Foreskin keratinocyte (primary cell): ENCODE measurements at places on chromosomes 3 and 15. TPM values are rescaled to one million over a fixed set of nuclear protein-coding genes. Genes with fewer than 3 reads are reported as not detected.

RETNLB gene
- total RNA-seq = not detected in 2 replicates

SYNPR gene
- total RNA-seq = not detected in 2 replicates

DISP2 gene
- total RNA-seq = 0.65 and 1.5 TPM in 2 replicates

RLBP1 gene
- not detected in 2 replicates for total RNA-seq

LMAN1L gene
- not detected in 2 replicates for total RNA-seq

TLNRD1 gene
- total RNA-seq = 11.5 and 12.4 TPM in 2 replicates

TICRR gene
- total RNA-seq = 14.9 and 15.9 TPM in 2 replicates

LDHAL6B gene
- not detected in 2 replicates for total RNA-seq

ACOX2 gene
- total RNA-seq = 0.34 and 0.42 TPM in 2 replicates

TUSC7 gene
- not detected in 2 replicates for total RNA-seq

PRSS50 gene
- not detected in 2 replicates for total RNA-seq

ADAMTS9 gene
- 0.07 and 0.21 TPM in 2 replicates for total RNA-seq

C3orf70 gene
- total RNA-seq = under 0.01 TPM in 1 of 2 replicates, not detected in the other

GOLGA8J gene
- 0.07 TPM in 1 of 2 replicates, not detected in the other for total RNA-seq

CORO2B gene
- 0.46 and 0.68 TPM in 2 replicates for total RNA-seq

PLA2G4E gene
- 0.07 and 0.14 TPM in 2 replicates for total RNA-seq

THBS1 gene
- 2,996 and 3,493 TPM in 2 replicates for total RNA-seq

CPEB1 gene
- not detected in 2 replicates for total RNA-seq

NLGN1 gene
- not detected in 2 replicates for total RNA-seq

COL7A1 gene
- 306 and 607 TPM in 2 replicates for total RNA-seq

TRAT1 gene
- not detected in 2 replicates for total RNA-seq

SLC12A1 gene
- total RNA-seq = not detected in 2 replicates

CNTN4 gene
- total RNA-seq = not detected in 2 replicates

KNL1 gene
- total RNA-seq = 30.0 and 32.8 TPM in 2 replicates

ARL13B gene
- total RNA-seq = 13.9 and 14.2 TPM in 2 replicates

SCG3 gene
- not detected in 2 replicates for total RNA-seq

ONECUT1 gene
- total RNA-seq = not detected in 2 replicates

SNURF gene
- total RNA-seq = 4.3 and 5.5 TPM in 2 replicates

ARIH1 gene
- 63.6 and 66.9 TPM in 2 replicates for total RNA-seq

MEGF11 gene
- total RNA-seq = not detected in 2 replicates

SQOR gene
- 131 and 132 TPM in 2 replicates for total RNA-seq

SAMD7 gene
- total RNA-seq = not detected in 2 replicates

EPHA3 gene
- total RNA-seq = 0.04 TPM in 1 of 2 replicates, not detected in the other

SSUH2 gene
- total RNA-seq = 0.11 and 0.27 TPM in 2 replicates

ATP13A5 gene
- not detected in 2 replicates for total RNA-seq

GRK7 gene
- not detected in 2 replicates for total RNA-seq

MESP2 gene
- 0.88 and 1.3 TPM in 2 replicates for total RNA-seq

MUC4 gene
- not detected in 2 replicates for total RNA-seq

ANP32A gene
- total RNA-seq = 104 and 145 TPM in 2 replicates

RTP3 gene
- not detected in 2 replicates for total RNA-seq

DCUN1D1 gene
- total RNA-seq = 28.7 and 30.9 TPM in 2 replicates

IQSEC1 gene
- 7.9 and 9.3 TPM in 2 replicates for total RNA-seq

LMLN gene
- 3.5 and 4.5 TPM in 2 replicates for total RNA-seq

RBP2 gene
- not detected in 2 replicates for total RNA-seq

STRIT1 gene
- total RNA-seq = not detected in 2 replicates

TMEM266 gene
- total RNA-seq = 0.07 TPM in 1 of 2 replicates, not detected in the other

AADACL2 gene
- total RNA-seq = not detected in 2 replicates

FGF12 gene
- total RNA-seq = 0.04 TPM in 1 of 2 replicates, not detected in the other

CLDN16 gene
- 0.04 TPM in 1 of 2 replicates, not detected in the other for total RNA-seq

HTR3E gene
- not detected in 2 replicates for total RNA-seq

SCN11A gene
- total RNA-seq = not detected in 2 replicates
